GM10248 (cell line): ENCODE measurements at places on chromosomes 4 and X.
A peak's percentile ranks its signal among the peaks of the same experiment; 100 is the strongest.

GRCh38 chr4:41057467-41057866 is 156.9 kb downstream of the APBB2 start:
- DNase-seq: no peak

GRCh38 chrX:36534900-36535299 is 473.3 kb upstream of the FAM47C start:
- no peak for DNase-seq

DNA sequence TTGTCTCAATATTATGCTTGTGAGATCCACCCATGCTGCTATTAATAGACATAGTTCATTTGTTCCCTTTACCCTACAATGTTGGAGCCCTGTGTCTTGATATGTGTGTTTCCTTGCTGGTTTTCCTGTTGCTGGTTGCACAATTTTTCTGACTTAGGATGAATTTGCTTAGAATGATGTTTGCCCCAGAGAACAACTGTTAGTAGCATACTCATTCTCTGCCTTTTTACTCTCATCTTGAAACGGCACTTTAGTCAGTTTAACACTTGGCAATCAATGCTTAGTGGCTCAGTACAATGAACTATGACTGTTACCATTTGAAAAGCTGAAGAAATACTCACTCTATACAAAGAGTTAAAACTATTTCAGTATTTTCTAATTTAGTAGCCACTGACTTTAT is 158.8 kb upstream of the NDST4 start:
- DNase-seq: no peak

DNA sequence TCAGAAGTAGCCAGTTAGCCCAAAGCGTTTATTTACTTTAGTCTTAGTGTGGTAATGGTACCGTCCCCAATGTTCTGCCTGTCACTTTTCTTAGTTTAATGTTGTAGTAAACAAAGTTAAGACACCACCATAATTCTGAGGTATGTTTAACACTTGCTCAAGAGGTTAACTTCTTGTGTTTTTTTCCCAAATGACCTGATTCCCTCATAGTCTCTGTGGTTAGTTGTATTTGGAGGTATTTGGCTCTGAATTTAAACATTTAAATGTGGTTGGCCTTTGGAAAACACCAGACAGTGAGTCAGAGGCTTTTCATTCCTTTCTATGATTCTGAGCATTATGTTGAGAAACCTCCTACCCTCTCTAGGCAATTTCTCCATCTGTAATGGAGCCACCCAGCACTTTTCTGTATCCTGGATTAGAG is 47.9 kb downstream of the CXCL1 start:
- DNase-seq: no peak

- no peak for DNase-seq
Observed at GRCh38 chr4:129342819-129343408, 247.0 kb downstream of the C4orf33 start.

DNA sequence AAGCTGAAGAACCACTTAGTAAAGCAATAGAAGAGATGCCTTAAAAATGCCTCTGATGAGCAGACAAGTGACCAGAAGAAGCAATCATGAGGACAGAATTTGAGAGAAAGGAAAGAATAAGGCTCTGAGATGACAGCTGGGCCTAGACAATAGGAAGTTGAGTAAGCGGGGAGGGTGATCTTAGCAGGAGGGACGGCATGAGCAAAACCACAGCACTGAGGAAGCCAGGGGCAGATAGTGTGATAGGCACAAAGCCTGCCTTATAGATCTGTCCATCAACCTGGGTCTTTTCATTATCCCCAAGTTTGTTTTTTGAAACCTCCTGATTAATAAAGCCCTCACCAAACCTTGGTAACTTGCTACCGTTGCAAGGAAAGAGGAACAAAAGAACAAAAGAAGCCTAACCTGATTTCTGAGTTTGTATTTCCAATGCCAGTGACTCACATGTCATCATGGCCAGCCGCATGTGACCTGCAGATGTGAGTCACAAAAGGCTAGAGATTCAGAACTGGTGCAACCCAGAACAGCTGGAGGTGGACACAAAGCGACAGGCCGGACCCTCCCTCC is 55.7 kb upstream of the PPARGC1A start:
- no peak for DNase-seq

- DNase-seq: no peak
Observed at GRCh38 chrX:22351966-22352365, 79.3 kb downstream of the CBLL2 start.

GRCh38 chr4:17368408-17368807 is 143.5 kb downstream of the QDPR start:
- no peak for DNase-seq

GRCh38 chr4:663046-663437 is 11.0 kb downstream of the ATP5ME start:
- DNase-seq: no peak

- DNase-seq: no peak
Observed at GRCh38 chrX:40055495-40055894, 42.3 kb downstream of the BCOR start.

DNA sequence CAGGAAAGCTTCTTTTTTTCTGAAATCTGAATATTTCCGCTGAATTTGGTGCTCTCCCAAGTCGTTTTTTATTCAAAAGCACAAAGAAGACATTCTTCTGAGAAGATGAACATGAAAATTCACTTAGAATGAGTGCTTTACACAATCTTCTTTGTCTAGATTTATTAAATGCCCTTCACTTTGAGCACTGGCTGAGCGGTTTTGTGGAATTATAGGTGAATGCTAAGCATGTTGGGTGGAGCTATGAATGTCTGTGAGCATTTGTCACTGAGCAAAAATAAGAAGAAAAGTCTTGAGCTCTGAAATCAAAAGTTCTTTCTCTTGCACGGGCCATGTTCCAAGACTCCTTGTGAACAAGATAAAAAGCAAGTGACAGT is 13.1 kb downstream of the GASK1B start:
- no peak for DNase-seq

GRCh38 chr4:32180086-32180485 is 1459.9 kb downstream of the PCDH7 start:
- DNase-seq: no peak

- no peak for DNase-seq
Observed at GRCh38 chr4:54568184-54568583, 89.6 kb upstream of the KIT start.

- DNase-seq: peak; percentile 64
Observed at GRCh38 chrX:129772796-129773431, 6.8 kb upstream of the SASH3 start.

GRCh38 chr4:78569306-78569821 is 17.8 kb downstream of the ANXA3 start:
- no peak for DNase-seq

- no peak for DNase-seq
Observed at GRCh38 chrX:68703369-68703768, 55.9 kb downstream of the STARD8 start.

- no peak for DNase-seq
Observed at GRCh38 chrX:32045149-32045548, 973.3 kb upstream of the FTHL17 start.

DNA sequence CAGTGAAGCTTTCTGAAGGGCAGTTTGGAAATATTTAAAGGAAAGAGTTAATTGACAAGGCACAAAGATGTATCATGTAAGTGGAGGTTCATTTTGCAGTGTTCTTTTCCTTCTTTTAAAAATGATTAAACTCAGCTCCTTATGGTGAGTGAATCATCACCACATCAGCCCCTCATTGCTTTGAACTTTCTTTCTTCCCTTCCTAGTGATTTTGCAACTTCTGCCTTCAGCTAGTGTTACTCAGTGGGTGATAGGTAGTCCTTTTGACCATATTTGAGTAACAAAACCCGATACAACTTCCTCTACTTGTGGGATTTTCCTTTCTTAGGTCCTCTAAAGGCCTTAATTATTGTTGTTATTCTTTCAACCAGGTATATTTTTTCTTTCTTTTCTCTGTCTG is 8.2 kb downstream of the ZCCHC4 start:
- DNase-seq: peak; percentile 42

GRCh38 chr4:153570228-153570973 is 104.2 kb downstream of the TMEM131L start:
- DNase-seq: no peak

- no peak for DNase-seq
Observed at GRCh38 chr4:168654104-168654847, 157.4 kb downstream of the PALLD start.

- DNase-seq: no peak
Observed at GRCh38 chrX:43375136-43375535, 281.0 kb upstream of the MAOA start.

DNA sequence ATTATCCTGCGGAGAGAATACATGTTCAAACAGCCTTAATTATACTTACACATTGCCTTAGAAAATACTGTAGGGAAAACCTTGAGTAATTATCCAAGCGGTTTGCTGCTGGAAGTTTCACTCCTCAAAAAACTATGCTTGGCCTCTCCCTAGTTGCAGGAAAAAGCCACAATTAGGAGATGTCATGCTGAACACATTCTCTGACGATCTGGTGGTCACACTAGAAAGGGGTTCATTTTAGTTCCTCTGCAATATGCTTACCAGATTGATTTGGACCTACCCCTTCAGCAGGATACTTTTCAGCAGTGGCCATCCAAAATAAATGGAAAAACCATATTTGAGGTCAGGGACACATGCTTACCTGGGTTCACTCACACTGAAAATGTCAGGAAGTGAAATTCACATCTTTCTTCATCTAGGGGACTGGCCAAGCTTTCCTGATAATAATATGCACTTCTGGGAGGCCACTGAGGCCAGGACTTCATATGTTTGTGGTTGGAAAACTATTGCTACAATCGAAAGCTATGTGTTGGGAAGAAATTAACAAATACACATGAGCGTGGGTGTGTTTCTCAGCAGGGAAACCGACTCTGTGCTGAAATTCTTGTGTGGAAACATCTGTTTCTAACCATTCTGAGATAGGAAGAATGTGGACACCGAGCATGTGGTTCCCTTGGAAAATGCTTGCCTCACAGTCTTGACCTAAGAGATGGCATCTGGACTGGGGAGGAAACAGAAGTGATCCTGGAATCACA is 68.8 kb downstream of the ATXN3L start:
- no peak for DNase-seq

- DNase-seq: no peak
Observed at GRCh38 chrX:140563893-140564292, 59.0 kb upstream of the SOX3 start.

DNA sequence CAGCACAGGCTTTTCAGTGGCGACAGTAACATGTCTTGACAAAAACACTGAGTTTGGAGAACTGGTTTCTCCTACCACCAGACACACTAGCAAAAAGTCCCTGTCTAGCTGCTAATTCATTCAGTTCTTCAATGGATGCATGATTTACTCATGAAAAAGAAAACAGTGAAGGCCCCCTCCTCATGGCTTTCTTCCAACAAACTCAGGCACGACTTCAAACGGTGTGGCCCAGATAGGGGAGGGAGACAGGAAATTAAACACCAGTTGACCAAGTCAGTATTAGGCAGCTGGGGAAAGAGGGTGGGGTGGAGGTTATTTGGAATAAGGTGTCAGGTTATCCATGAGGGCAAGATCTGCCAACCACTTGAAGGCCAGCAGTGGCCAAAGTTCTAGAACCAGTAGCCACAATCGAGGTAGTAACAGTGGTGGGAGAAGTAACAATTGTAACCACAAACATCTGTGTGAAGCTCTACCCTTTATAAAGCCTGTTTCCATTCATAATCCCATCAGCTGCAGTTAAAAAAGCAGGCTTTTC is 60.2 kb downstream of the SEPSECS start:
- DNase-seq: no peak

- DNase-seq: no peak
Observed at GRCh38 chr4:9885958-9886357, 104.5 kb downstream of the DRD5 start.

- no peak for DNase-seq
Observed at GRCh38 chr4:105197777-105198176, 51.1 kb downstream of the TET2 start.

- DNase-seq: no peak
Observed at GRCh38 chr4:26331380-26331950, 10.7 kb downstream of the RBPJ start.

GRCh38 chr4:128812442-128813235 is 3.1 kb downstream of the JADE1 start:
- peak; percentile 40 for DNase-seq

DNA sequence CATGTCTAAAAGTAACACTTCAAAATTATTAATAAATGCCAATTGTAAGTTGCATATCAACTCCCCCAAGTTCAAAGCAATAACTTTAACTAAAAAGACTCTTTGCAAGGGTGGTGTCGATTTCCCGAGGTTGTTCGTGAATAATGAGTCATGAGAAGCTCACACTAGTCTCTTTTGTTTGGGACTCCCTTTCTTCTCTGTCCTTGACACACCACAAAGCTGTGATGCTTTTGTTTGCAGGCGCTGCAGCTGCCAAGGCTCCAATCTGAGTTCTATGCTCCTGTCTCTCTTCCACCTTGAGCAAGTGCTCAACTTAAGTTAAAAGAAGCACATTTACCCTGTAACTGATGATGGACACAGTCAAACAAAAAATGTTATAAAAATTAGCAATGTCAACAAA is 65.9 kb downstream of the FAT1 start:
- no peak for DNase-seq

DNA sequence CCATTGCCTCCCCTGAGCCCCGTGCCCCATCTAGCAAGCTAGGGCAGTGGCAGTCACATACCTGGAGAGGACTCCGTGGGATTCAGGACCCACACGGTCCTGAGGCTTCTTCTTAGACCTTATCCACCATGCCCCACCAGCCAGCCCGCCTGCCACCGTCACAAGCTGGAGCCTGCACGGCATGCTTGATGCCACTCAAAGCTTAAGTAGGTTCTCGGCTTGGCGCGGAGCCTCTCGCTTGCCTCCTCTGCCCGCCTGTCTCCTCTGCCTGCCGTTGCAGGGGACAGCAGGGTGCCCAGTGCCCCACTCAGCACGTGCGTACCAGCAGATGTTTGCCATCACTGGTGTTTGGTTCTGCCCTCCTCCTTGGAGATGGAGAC is 14.1 kb downstream of the PSAPL1 start:
- DNase-seq: no peak

GRCh38 chr4:86944964-86945781 is 10.4 kb downstream of the AFF1 start:
- no peak for DNase-seq

GRCh38 chrX:53071604-53072417 is 10.4 kb upstream of the TSPYL2 start:
- DNase-seq: peak; percentile 73

- DNase-seq: no peak
Observed at GRCh38 chrX:10755439-10756334, 135.3 kb upstream of the MID1 start.

DNA sequence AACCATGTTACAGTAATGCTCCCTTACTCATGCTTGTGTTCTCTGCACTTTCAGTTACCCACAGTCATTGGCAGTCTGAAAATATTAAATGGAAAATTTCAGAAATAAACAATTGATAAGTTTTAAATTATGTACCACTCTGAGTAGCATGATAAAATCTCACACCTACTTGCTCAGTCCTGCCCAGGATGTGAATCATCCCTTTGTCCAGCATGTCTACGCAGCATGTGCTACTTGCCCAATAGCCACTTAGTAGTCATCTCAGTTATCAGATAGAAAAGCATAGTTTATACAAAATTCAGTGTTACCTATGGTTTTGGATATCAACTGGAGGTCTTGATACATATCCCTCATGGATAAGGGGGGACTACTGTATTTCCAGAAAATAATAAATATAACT is 577.1 kb downstream of the GALNTL6 start:
- DNase-seq: no peak
